ENCODE measurements at places on chromosomes 1 and 21. TPM values are rescaled to one million over a fixed set of nuclear protein-coding genes. Genes with fewer than 3 reads are reported as not detected.

Gene UBE2U
- not detected for polyA plus RNA-seq

Gene SLC2A5
- polyA plus RNA-seq: 16.7 TPM

Gene SAMD13
- polyA plus RNA-seq: not detected

DNA sequence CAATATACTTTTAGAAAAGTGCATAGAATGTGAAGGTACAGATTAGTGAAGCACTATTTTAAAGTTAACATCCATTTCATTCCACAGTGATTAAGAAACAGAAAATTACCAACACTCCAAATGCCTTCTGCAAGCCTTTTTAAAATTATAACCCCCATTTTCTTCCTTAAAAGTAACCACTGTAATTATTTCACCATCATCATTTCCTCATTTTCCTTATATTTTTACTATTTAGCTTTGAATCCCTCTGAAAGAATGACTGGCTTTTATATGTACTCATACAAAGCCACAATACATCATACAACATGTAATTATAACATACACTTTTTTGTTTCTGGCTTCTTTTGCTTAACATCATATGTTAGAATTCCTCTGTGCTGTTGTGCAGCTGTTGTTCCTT lies 6.5 kb upstream of the NEGR1 start:
- no peak for DNase-seq

- DNase-seq: no peak
Measured at GRCh38 chr21:34688145-34688544, 19.4 kb downstream of the CLIC6 start.

GRCh38 chr1:92259350-92259749 lies 39.4 kb downstream of the GLMN start:
- no peak for DNase-seq

- DNase-seq: peak; percentile 77
Measured at GRCh38 chr1:24416666-24417391, 1.2 kb downstream of the NIPAL3 start.

All from B cell (primary cell).